NCI-H748 treated with DMSO at 0.1 percent for 48 hours (cell line): ENCODE measurements at places on chromosomes 3 and 15.

DNA sequence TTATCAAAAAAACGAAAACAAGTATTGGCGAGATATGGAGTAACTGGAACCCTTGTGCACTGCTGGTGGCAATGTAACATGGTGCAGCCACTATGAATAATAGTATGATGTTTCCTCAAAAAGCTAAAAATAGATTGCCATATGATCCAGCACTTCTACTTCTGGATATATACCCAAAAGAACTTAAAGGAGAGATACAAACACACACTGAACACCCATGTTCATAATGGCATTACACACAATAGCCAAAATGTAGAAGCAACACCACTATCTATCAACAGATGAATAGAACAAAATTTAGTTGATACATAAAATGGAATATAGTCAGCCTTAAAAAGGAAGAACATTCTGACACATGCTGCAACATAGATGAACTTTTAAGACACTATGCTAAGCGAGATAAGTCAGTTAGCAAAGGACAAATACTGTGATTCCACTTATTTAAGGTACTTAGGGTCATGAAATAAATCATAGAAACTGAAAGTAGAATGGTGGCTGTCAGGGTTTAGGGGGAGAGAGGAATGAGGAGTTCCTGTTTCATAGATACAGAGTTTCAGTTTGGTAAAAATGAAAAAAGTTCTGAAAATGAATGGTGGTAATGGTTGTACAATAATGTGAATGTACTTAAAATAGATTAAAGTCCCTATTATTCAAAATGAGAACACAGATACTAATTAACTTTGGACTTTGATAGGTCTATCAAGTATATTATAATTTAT, 59.4 kb upstream of the IMPG2 start:
- DNase-seq: no peak

DNA sequence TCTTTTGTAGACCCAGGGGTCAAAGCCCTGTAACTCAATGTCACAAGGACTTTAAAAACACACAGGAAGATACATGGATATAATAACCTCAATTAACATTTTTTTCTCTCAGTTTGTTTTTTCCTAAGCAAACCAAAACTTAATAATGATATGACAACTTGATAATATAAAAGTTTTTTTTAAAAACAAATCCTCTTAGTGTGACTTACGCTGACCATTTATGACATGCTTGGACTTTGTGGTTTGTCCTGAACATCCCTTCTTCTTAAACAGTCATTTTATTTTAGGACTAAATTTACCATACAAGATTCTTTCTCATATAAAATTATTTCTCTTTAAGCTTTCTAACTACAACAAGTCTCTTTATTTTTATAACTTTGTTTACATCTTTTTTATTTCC, 25.4 kb upstream of the FAM3D start:
- DNase-seq: no peak

- DNase-seq: no peak
Observed at GRCh38 chr15:37824717-37825382, 109.6 kb upstream of the TMCO5A start.

GRCh38 chr15:36469311-36469966, 110.0 kb upstream of the CDIN1 start:
- no peak for DNase-seq

DNA sequence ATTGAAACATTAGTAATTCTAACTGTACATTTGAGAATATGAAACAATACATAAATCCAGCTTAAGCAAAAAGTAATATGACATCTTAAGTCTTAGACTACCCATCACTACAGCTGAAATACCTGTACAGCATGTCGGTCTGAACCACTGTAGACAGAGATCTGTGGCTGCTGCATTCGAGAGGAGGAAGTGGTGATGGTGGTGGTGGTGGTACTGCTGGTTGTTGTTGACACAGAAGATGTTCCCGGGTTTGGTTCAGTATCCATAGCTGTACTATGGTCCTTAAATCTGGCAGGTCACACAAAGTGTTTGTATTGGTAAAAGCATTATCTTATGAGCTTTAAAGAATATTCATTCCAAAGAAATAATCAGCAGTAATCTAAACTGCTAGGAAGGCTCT, 2.9 kb downstream of the PHC3 start:
- DNase-seq: no peak

- no peak for DNase-seq
Observed at GRCh38 chr3:106183762-106184391, 315.1 kb upstream of the CBLB start.

DNA sequence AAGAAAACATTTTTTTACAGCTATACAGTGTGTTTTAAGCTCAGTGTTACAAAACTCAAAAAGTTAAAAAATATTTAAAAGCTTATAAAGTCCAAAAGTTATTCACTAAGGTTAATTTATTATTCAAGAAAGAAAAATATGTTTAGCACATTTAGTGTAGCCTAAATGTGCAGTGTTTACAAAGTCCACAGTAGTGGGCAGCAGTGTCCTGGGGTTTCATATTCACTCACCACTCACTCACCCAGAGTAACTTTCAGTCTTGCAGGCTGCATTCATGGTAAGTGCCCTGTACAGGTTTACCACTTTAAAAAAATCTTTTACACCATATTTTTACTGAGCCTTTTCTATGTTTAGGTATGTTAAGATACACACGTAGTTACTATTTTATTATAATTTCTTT, 300.2 kb upstream of the TRIM42 start:
- DNase-seq: no peak

DNA sequence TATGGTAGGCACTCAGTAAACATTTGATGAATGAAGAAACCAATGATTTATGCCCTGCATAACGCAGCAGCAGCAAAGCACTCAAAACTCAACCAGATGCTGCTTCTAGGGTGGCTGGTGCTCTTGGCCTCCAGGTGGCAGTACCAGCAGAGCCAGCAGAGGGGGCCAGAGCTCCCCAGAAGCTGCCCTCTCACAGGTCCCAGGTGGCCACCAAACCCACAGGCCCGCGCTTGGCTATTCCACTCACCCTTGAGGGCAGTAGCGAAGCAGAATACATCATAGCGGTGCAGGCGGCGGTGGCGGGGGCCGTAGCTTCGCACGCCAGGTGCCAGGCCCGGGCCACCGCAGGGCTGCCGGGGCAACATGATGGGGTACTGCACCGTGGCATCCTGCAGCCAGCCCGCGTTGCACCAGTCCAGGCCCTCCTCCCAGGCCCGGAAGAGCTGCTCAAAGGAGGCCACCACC, 16.6 kb downstream of the HAPLN3 start:
- DNase-seq: peak; percentile 14

- DNase-seq: no peak
Observed at GRCh38 chr15:51576286-51576850, 46.2 kb downstream of the DMXL2 start.

GRCh38 chr3:187810021-187810446, 64.8 kb upstream of the BCL6 start:
- no peak for DNase-seq

DNA sequence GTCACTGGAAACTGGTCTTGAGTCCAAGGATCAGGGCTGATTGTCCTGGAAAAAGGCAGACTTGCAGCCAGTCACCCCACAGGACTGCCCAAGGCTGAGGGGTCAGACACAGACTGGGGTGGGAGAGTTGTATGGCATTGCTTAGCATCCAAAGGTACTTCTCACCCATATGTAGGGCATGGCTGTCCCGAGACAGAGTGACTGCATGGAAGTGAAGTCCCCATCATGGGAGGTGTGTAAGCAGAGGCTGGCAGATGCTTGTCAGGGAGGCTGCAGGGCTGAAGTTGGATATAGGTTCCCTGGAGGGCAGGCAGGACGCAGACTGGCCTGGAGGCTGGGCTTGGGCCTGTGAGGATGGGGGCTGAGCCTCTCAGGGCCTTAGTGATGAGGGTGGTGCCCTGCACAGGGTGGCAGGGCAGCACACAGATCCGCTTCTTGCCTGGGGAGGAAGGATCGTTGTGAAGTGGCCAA, 31.1 kb downstream of the PSTPIP1 start:
- no peak for DNase-seq

GRCh38 chr3:120451806-120452205, 1.0 kb upstream of the FSTL1 start:
- no peak for DNase-seq
